ENCODE measurements at places on chromosomes 3 and 15.

DNA sequence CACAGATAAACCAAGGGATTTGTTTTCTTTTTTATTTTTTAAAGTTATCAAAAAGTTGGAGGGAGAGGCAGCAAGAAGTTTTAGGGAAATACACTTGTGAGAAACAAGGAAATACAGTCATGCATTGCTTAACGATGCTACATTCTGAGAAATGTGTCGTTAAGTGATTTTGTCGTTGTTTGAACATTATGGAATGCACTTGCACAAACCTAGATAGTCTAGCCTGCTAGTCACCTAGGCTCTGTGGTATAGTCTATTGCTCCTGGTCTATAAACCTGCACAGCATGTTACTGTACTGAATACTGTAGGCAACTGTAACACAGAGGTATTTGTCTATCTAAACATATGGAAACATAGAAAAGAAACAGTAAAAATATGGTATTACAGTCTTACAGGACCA lies 2.0 kb upstream of the NFKBIZ start:
- DNase-seq = no peak

GRCh38 chr15:83940136-83940535 lies 286.2 kb downstream of the ADAMTSL3 start:
- no peak for DNase-seq

- DNase-seq = no peak
These were observed 102.6 kb downstream of the EFL1 start for GRCh38 chr15:82159922-82160321.

DNA sequence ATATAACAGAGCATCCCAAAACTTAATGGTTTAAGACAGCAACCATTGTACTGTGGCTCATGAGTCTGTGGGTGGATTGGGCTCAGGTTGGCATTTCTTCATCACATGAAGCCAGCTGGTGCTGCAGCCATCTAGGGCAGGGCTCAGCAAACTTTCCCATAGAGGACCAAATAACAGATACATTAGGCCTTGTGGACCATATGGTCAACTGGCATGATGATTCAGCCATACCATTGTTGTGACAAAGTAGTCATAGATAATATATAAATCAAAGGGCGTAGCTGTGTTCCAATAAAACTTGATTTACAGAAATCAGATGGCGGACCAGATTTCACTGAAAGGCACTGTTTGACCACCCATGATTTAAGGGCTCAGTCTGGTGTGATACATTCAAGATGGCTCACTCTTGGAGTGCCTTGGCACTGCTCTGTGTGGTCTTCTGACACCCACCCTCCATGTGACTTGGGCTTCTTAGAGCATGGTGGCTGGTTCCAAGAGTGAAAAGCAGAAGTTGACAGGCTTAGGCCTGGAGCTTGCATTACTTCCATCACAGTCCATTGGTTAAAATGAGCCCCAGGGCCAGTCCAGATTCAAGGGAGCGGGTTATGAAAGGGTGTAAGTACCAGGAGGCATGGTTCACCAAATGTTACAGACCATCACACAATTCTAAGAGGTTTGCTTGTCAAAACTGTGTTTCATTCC lies 40.8 kb upstream of the BHLHE40 start:
- no peak for DNase-seq

Measured in esophagus squamous epithelium (tissue), 5 donors.